ENCODE measurements at places on chromosomes 16 and 17.

DNA sequence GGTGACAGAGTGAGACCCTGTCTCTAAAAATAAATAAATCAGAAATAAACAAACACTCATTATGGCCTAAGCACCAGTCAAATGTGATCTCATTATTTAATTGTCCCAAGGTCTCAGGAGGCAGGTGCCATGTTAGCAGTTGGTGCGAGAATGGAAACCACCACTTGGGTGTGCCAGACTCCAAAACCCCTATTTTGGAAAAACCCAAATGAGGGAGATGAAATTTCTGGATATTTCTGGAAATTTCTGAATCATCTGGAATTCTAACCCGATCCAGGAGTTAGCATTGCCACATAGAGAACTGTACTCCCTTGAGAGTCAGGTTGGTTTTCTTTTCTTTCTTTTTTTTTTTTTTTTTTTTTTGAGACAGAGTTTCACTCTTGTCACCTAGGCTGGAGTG lies 264.0 kb downstream of the XYLT1 start:
- DNase-seq, result no peak

DNA sequence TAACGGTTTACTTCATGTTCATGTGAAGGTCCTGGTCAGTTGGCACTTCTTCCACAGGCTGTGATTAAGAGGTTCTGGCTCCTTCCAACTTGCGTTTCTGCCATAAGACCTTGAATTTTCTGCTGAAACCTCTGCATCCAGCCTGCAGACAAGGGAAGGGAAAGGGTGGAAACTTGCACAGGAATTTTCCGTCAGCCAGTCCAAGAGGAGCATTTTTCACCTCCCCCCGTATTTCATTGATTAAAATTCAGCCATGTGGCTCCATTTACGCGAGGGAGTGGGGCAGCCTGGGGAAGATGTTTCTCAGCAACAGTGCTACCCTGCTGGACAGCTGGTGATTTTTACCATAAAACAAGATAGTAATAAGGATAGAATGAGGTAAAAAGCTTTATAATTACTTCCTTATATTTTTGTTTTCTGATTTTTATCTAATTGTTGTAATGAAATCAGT lies 101.5 kb upstream of the SMIM36 start:
- no peak for DNase-seq

GRCh38 chr16:19765860-19766553 lies 47.9 kb downstream of the IQCK start:
- DNase-seq, result no peak

DNA sequence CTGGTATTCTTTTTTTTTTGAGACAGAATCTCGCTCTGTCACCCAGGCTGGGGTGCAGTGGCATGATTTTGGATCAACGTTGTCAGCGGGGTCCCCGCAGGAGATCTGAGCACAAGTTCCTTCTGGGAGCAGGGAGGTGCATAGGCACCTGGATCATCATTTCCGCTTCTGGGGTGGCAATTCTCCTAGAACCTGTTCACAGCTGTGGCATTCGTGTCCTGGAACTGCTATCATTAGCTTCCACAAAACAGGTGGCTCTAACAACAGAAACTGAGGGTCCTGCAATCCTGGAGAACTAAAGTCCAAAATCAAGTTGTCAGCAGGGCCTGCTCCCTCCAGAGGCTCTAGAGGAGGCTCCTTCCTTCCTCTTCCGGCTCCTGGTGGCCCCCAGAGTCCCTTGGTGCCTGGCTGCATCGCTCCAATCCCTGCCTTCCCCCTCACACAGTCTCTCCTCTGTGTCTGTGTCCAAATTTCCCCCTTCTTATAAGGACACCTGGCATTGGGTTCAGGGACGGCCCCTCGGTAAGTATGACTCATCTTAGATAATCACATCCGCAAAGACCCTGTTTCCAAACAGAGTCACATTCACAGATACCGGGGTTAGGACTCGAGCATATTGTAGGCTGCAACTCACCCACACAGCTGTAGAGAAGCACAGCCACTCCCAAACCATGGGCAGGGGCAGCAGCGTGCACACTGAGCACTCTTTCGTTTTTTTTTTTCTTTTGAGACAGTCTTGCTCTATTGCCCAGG lies 43.5 kb upstream of the KLHDC4 start:
- DNase-seq, result no peak

GRCh38 chr17:37167756-37168155 lies 208.0 kb upstream of the C17orf78 start:
- no peak for DNase-seq

- no peak for DNase-seq
Measured at GRCh38 chr16:12257926-12258561, 281.5 kb downstream of the SNX29 start.

GRCh38 chr17:78240839-78241238 lies 9.4 kb downstream of the TMEM235 start:
- no peak for DNase-seq

DNA sequence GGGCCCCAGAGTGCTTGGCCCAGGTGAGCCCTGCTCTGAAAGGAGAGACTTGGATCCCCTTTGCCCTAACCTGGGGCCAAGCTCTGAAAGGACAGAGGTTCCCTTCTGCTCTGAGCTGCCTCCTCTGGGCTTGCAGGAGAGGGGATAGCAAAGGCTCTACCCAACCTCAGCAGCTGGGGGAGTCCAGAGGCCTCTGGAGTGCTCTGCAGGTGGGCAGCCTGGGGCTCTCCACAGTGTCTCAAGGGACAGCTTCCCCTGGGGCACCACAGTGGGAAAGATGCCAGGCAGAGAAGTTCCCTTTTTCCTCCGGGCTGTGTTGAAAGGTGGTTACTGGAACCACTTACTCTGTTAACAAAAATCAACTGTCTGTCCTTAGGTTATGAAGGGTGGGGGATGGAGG lies 48.2 kb upstream of the MGAT5B start:
- DNase-seq, result no peak

- DNase-seq, result no peak
Measured at GRCh38 chr17:41301916-41302901, at the start of gene KRTAP29-1. TSS of gene KRTAP29-1 (minus strand) at chr17:41302851. CDS start at chr17:41302851, 0 bp downstream.

- DNase-seq, result no peak
Measured at GRCh38 chr16:75260851-75261589, 9.6 kb upstream of the BCAR1 start.

DNA sequence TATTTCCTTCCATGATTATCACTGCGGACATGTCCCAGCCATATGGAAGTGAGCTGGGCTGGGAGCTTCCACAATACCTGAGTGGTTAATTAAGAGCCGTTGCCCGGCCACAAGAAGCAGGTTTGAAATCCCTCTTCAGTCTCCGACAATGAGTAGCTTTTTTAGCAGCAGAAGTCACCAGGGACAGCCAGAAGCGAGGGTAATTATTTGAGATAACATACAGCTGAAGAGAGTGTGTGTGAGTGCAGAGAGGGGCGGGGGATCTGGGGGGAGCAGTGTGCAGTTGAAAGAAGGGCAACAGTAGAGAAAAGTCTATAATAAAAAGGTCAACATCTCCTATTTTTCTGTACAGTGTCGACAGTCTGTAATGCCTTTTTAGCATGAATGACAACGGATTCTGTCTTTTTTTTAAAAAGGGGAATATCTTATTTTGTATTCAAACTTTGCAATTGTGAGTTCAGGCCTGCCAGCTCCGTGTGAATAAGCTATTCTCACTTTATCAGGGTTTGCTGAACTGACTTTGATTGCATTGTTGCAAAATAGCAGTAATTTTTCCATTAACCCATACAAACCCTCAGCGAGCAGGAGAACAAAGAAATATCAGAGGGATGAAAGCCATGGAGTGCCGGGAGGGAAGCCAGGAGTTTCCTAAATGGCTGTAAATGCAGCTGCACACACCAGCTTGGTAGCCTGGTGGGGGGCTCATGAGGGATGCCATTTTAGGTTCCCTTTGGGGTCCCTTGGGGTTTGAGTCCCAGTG lies 220.3 kb upstream of the IRX3 start:
- DNase-seq, result no peak

GRCh38 chr17:33779234-33779591 lies 475.9 kb upstream of the CCL2 start:
- DNase-seq, result peak; percentile 19

DNA sequence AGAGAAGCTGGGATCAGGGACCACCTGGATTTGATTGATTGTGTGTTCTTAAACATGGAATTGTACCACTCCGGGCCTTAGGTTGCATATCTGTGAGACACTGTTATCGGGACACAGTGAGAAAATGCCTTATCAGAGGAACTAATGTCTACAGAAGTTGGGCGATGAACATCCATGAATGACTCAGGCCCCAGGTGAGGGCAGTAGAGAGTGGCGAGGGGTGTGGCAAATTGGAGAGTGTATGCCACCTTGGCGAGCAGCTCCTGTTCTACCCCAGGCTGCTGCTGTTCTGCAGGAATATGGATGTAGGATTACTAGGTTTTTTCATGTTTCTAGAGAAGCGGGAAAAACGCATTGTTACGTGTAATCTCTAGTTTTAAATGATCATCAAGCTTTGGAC lies 38.8 kb downstream of the CLEC16A start:
- no peak for DNase-seq

DNA sequence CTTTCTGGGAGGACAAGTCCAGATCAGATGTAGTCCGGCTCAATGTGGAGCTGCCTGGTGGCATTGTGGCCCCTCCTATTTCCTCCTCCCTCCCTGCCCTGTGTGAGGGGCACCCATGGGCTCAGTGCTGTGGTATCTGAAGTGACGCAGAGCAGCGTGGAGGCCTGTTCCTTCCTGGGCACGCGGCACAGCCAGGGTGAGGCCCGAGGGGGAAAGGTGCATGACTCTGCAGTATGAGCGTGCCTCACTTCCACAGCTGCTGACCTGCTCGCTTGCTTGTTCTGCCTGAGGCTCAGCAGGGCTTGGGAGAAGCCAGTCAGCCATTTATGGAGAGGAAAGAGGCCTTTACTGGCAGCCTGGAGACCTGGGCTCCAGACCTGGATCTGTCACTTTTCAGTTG lies 11.7 kb downstream of the TMEM238L start:
- no peak for DNase-seq

DNA sequence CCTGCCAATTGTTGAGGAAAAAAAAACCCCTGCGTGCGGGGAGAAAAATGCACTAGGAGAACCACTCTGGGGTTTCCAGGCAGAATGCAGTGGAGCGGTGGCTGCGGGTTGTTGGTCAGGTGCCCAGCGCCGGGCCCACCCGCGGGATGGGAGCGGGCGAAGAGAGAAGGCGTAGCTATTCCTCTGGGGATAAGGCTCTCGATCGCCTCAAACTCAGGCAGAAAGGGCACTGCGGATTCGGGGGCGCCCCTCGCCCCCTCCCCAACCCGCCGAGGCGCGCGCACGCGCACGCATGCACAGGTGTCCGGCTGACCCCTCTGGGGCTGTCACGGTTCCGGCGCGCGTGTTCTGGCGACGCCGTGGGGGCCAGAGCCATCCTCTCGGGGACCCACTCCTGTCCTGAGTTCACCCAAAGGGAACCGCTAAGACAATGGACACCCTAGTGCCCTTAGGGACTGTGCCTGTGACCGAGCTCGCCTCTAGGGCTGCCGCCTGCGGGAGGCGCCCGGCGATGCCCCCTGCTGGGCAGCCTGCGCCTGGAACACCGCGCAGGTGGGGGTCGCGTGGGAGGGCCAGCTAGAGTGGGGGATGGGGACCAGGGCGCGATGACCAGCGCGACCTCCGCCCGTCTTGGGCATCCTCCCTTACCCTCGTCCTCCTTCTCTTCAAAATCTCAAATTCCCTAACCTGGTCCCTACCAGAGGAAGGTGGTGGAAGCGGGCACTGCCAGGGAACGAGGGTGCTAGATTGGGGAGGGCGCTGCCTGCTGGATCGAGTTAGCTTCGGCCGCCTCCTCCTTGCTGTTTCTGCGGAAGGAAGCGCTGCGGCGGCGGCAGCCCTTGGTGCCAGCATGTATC lies 14.4 kb upstream of the CBX8 start:
- DNase-seq, result no peak

DNA sequence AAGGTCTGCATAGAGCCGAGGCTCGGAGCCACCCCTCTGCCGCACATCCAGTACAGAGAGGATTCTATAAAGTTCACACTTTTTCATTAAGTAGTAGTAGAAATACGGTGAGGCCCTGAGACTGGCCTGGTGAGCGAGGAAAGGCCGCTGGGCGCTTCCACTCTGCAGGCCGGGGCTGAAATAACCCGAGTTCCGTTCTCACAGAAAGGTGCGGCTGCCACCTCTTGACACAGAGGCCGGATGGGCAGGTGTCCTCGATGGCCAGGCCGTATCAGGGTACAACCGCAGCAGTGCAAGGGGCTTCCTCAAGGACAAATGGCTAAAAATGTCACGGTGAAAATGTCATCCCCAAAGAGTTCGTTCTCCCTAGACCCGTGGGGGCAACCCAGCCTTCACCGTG lies 770 bp upstream of the PCYT2 start:
- no peak for DNase-seq

DNA sequence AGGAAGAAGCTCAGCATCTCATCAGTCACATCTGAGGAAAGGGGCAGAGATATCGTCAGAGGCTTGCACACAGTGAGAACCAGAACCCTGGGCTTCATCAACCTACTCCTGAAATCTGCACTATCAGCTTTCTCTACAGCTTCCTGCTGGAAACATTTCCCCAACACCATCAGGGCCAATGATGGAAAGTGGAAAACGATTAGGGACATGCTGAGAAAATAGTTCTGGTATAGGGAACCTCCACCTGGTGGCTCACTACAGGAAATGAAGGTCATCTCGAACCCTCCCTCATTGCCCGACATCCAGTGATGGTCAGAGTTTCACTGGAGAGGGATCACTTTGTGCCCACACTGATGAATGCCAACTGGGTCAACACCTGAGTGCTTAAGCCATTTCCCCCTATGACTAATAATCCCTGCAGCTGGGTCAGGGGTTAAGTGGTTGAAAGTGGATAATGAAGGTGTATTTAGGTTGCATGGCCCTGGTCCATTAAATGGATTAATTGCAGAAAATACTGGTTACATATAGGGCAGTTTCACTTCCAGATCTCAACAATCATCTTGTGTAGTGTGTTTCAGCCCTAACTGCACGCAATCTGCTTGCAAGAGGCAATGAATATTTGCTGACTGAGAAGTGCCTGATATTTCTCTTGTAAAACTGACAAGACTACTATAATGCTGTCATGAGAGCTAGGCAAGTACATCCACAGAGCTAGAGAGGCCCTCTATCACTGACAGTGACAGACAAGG lies 43.1 kb upstream of the GSG1L start:
- no peak for DNase-seq

GRCh38 chr16:87556941-87557459 lies 45.3 kb upstream of the JPH3 start:
- no peak for DNase-seq

DNA sequence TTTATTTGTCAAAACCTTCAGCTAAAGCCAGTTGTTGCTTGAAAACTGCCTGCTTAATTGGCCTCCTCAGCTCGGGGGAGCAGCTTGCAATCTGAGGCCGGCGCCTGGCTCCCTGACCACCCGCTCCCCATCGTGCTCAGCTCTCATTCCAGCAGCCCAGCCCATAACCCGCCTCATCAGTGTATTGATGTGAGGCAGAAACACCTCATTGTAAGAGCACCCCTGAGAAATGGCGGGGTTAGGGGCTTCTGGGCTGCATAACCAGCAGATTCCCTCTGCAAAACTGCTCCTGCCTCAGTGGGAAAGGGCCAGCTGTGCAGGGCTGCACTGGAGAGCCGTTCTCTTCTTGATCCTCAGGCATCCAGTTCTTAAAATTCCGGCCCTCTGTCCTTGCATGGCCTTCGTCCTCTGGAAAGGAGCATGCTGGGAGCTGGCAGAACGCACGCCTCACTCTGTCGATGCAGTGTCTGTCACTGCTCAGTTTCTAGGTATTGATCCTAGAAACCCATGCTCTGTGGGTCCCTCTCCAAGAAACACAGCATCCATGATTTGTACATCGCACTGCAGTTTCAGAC lies 113.8 kb upstream of the CHMP6 start:
- DNase-seq, result no peak

Data from activated gamma-delta T cell treated with Interleukin-2 at 50 U/mL for 16 hours (primary cell).